EL (cell line): ENCODE measurements at places on chromosomes 5 and 9.

- no peak for DNase-seq
Measured at GRCh38 chr5:133950821-133951612, 17.4 kb downstream of the C5orf15 start.

GRCh38 chr5:87382224-87382623, 30.5 kb downstream of the CCNH start:
- no peak for DNase-seq

DNA sequence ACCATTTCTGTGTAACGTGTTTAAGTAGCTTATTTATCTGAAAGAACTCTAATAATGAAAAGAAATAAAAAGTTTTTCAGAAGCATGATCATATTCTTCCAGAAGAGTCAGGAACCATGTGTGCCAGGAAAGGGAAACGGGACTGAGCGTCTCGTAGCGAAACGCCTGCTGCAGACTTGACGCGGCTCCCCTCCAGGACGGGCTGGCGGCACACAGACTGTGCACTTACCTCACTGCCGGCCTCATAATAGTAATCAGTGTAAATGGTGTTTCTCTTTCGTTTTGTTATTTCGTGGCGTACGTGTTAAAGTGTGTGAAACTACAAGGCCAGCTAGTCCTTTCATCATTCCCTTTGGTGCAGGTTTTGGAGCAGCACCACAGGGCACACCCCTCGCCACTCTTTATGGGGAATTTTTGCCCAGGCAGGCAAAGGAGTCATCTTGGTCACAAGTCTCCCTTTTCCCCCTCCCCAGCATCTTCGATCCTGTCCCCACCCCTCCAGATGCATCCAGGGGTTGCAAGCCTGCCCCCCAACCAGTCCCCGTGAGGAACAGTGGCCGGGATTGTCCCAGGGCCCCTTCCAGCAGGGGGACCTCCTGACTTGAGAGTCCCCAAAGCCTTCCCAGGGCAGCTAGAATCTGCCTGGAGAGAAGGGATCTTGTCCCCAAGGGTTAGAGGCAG, 233.1 kb downstream of the FANCC start:
- no peak for DNase-seq

GRCh38 chr9:138071292-138071691, 193.7 kb downstream of the CACNA1B start:
- no peak for DNase-seq

DNA sequence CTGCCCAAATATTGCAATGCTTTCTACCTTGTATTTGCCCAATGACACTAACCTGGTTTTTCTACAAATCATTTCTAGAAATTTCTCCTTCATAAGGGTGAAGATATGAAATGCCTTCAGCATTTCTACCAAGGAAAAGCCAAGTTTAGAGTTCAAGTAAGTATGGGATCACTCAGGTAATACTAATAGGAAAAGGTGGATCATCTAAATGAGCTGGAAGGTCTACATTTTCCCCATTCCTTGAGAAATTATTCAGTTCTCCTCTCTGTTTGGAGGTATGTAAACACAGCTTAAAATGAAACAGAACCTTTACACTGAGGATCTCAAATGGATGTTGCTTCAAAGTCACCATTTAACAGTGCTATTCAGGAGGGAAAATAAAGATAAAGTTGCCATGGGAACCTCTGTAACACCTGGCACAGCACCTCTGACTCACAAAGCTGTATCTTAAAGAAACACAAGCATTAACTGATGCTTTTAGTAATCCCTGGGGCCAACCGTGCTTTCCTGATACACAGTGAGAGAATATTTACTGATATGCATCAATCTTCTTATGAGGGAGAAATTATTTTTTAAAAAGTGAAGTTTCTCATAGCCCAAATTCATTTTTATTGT, 161.3 kb downstream of the DRD1 start:
- DNase-seq = no peak
